ENCODE measurements at places on chromosomes 2 and 18.

DNA sequence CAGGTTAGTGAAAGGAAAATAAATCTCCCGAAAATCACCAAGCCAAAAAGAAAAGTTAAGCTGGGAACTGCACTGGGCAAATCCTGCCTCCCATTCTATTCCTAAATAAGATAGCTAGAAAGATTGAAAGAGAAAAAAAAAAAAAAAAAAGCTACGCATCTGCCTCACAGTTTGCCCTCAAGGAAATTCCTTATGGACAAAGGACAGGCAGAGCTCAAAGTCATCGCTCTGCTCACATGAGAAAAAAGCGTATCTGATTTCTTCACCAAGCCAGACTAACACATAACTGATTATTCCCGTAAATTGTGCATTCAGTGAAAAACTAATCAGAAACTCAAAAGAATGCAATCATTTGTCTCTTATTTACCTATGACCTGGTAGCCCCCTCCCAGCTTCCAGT lies 50.0 kb downstream of the PUM2 start:
- no peak for DNase-seq

DNA sequence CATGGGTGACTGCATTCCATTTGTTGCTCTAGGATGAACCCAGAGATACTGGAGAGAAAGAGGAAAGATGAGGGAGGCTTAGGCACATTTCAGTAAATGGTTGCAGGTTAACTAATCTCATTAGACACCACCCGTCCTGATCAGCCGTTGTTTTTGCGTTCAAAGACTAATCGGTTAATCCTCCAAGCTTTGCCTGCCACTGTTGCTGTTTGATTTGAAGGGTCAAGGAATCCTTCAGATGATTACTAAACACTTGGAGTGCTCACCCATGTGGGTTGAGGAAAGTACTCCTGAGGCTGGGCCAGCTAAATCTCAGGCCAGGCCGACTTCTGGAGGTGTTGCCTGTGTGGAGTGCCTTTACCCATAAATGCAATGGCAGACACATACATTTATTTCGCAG lies 8.6 kb downstream of the SH3RF3 start:
- DNase-seq = no peak

GRCh38 chr2:147683380-147683779 lies 161.4 kb upstream of the ACVR2A start:
- DNase-seq = no peak

DNA sequence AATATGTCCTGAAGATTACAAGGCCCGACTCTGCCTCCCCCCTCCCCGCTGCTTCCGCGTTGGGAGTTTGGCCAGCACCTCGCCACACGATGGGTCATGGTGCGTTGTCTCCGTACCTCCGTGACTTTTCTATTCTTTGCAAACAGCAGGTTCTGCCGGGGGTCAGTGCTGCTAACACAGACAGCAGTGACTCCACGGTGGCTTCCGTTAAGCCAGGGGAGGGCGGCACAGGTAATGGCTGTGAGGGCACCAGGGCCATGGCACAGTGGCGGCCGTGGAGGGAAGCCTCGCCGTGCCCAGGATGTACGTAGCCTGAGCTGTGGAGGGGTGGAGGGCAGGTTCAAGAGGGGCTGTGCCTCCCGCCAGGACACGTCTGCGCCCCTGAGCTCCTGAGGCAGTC lies 115.5 kb downstream of the NFATC1 start:
- no peak for DNase-seq

GRCh38 chr2:25198209-25198525 lies 29.8 kb upstream of the POMC start:
- DNase-seq = no peak

- no peak for DNase-seq
Measured at GRCh38 chr2:74448771-74449170, 6.1 kb upstream of the INO80B start.

DNA sequence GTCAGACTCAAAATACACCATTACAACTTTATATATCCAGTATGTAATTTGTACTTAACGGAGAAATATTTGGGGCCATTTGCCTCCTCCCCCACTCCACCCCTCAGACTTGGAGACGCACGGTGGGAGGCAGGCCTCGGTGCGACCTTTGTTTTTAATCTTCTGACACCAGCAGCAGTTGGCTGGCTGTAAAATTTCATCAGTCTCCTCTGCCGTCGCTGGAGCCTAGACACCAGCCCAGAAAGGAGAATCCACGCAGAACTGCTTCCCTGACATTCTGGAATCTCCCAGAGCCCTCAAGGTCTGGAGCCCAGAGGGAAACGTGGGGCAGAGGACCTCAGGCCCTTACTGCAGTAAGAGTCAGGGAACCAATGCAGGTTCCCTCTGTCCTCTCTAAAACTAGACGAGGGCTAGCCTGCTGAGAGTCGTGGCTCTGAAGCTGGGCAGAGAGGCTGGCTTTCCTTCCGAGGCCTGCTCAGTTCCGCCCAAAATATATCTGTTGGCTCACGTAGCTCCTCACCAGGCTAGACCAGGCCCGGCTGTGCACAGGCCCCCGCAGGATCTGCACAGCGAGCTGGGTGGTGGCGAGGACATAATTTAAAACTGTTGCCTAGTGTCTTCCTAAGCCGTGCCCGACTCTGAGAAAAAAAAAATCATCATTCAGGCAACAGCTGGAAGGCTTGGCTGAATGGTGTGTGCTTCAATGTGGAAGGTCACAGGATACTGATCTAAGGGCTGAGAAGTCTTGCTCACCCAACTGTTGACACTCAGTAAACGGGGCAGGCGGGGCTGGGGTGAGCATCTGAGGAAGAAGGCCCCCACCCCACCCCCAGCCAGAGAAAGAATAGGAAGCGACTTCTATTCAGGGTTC lies 40.4 kb downstream of the EN1 start:
- DNase-seq = no peak

DNA sequence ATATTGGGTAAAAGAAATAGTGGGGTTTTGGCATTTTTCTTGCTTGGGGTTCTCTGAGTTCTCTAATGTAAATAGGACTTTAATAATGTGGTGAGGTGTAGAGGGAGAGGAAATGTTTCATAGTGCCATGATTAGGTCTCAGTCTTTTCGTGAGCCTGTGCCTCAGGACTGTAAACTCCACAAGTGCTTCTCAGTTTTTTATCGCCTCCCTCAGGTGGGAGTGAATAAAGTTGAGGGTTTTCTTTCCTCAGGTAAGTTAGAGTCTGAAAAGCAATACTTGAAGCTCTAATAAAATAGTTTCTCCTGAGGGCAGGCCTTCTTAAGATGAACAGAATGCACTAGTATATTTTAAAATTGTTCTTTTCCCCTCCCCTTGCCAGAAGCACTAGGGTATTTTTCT lies 243.1 kb upstream of the SETBP1 start:
- no peak for DNase-seq

GRCh38 chr2:226213717-226214116 lies 585.9 kb downstream of the IRS1 start:
- DNase-seq = peak; percentile 18

GRCh38 chr2:239110595-239111048 lies 262.7 kb downstream of the TWIST2 start:
- DNase-seq = no peak

GRCh38 chr2:58571181-58571852 lies 330.2 kb upstream of the FANCL start:
- peak; percentile 78 for DNase-seq

DNA sequence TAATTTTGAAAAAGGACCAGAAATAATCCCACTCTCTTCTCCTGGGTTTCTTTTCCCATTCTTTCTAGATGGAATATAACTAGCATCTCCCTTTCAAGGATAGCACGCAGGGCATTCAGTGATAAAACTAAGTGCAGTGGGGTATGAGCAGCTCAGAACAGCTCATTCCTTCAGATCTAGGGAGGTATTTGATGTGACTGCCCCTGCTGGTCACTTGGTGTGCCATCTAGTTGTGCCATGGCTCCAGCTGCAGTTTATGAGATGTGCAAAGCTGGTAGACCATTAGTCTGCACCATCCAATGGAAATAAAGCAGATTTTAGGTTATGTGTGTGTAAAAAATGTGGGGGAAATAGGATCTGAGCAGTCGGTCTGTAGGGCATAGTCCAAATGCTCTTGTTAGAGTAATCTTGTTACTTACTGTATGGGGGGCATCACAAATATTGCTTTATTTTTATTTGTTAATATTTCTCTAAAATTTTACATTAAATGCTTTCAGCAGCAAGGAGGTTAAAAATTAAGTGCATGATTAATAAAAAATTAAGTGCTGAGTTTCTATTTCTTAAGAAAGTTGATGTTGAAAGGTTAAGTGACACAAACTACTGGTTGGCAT lies 38.9 kb downstream of the CTAGE1 start:
- peak; percentile 54 for DNase-seq

- DNase-seq = no peak
Measured at GRCh38 chr2:197915548-197916265, 111.3 kb downstream of the PLCL1 start.

- DNase-seq = no peak
Measured at GRCh38 chr2:216925636-216926366, 65.9 kb upstream of the TNP1 start.

- DNase-seq = no peak
Measured at GRCh38 chr18:7516266-7517117, 50.6 kb upstream of the PTPRM start.

DNA sequence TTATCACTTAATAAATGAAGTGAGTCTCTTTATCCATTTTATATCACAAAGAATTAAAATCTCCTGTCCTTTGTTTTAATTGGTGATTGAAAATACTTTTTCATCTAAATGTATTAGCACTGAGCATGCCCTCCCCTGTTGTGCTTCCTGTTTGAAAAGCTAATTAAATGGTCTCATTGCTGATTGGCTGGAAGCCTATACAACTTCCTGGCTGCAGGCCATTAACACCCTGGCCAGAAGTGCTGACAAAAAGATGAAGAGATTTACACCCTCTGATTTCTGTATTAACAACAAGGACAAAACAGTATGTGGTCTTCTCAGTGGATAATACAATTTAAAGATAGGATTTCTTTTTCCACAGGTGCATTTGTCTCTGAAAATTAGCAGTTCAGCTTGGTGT lies 548.0 kb downstream of the DCC start:
- no peak for DNase-seq

GRCh38 chr2:146246736-146247523 lies 1597.9 kb upstream of the ACVR2A start:
- DNase-seq = no peak

GRCh38 chr2:201233192-201233811 lies 27.0 kb upstream of the CASP8 start:
- DNase-seq = peak; percentile 90

DNA sequence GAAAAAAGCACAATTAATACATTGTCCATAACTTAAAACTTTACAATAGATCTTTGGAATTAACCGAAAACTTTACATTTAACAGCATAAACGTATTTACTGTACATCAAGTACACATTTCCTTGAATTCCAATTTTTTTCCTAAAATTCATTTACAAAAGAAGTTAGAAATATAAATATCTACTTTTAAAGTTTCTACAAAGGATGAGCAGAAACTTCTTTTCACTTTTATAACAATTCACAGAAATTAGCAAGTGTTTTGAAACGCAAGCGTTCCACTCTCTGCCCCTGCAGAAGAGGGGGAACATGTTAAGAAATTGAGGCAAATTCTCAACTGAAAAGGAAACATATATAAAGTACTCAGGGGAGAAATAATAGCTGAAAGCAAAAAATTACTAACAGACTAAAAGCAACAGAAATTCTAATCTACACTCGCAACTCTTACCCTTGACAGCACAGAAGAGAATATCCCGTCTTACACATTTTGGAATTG lies 1.5 kb downstream of the NFE2L2 start:
- DNase-seq = no peak

GRCh38 chr2:121450301-121450700 lies 80.4 kb upstream of the RNU4ATAC start:
- no peak for DNase-seq

DNA sequence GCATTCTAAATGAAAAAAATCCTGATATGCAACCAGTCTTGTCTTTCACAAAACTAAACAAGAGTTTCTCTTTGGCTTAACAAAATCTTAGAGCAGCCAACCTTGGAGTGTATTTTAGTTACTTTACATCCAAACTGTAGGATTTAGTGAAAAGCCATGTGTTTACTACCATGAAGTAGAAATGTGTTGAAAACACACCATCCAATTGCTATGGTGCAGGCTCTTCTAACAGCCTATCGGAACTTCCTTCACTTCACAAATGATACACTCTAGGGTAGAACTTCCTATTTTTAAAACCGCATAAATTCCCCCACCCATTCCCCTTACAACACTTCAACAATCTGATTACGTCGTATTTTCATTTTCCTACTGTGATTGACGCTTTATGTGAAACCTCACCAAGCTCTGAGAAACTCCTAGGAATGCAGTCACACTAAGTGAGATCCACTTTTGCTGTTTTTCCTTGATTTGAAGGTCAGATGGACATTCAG lies 74.4 kb upstream of the MAP4K4 start:
- no peak for DNase-seq
